Hematopoietic multipotent progenitor cell treated with erythropoietin and hydrocortisone succinate and interleukin-3 and kit ligand, for 6 days (in vitro differentiated cells): ENCODE measurements at places on chromosomes 3 and 15.

DNA sequence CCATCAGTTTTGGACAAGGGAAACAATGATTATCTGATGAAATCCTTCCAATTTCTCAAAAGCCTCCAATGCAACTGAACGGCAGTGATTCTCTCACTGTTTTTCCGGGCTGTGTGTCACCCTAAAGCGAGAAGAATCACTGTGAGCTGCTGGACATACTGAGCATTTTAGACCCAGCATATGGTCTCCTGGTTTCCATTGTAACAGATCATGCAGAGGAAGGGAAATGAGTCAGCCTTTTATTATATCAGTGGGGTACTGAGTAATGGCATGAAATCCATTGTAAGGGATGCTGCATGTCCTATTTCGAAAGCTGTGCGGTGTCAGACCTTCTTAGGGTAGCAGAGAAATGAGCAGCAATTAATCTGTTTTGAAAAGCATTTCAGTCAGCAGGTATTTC lies 287.1 kb downstream of the IL5RA start:
- no peak for DNase-seq

GRCh38 chr3:23442598-23443383 lies 239.7 kb downstream of the UBE2E2 start:
- DNase-seq: peak; percentile 60

DNA sequence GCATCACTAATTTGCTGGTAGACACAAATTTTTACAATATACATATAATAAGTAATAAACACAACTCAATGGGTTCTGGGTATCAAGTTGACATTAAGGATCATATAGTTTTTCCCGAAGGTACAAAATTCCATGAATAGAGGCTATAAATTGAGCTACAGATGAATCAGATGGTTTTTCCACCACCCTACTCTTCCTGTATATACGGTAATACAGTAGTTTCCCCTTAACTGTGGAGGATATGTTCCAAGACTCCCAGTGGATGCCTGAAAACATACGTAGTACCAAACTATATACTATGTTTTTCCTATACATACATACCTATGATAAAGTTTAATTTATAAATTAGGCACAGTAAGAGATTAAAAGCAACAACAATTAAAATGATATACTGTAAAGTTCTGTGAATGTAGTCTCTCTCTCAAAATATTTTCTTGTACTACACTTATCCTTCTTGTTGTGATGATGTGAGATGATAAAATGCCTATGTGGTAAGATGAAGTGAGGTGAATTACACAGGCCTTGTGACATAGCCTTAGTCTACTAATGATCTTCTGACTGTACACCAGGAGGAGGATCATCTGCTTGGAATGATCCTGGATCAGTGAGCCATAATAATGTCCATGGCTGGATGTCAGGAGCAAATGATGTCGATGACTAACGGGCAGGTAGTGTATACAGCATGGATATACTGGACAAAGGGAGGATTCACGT lies 116.7 kb downstream of the NR1I2 start:
- no peak for DNase-seq

GRCh38 chr3:94036909-94037507 lies 8.6 kb upstream of the STX19 start:
- peak; percentile 67 for DNase-seq

GRCh38 chr15:47718497-47719437 lies 1.5 kb downstream of the SEMA6D start:
- DNase-seq: no peak

DNA sequence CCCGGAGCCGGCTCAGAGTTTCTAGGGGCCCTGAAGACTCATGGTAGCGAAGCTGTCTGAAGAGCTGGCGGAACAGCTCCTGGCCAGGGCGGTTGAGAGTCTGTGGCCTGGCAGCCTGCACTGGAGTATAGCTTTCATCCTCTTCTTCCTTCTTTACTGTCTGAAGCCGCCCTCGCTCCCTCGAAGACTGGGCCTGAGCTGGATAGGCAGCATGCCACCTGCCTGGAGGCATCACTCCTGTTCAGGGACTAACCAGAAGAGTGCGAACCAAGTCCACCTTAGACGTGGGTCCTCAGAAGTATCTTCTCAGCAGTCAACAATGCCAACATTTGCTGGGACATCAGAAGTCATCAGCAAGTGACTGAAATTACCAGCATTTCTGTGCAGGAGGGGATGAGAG lies 22.2 kb downstream of the ZNF445 start:
- DNase-seq: no peak
